Kasumi-1 (cell line): ENCODE measurements at places on chromosomes 1 and 21.
A peak's percentile ranks its signal among the peaks of the same experiment; 100 is the strongest.

DNA sequence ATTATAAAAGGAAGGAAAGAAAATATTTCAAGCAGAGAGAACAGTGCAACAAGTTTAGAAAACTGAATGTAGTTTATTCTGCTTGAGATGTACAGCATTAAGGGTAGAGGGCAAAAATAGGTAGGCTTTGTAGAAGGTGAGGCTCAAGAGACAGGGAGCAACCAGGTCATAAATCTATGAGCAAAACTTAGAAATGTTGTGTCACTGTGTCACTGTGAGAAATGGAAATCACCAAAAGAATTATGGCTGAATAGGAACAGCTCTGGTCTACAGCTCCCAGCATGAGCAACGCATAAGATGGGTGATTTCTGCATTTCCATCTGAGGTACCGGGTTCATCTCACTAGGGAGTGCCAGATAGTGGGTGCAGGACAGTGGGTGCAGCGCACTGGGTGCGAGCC is 53.6 kb downstream of the TNFSF4 start:
- no peak for DNase-seq

DNA sequence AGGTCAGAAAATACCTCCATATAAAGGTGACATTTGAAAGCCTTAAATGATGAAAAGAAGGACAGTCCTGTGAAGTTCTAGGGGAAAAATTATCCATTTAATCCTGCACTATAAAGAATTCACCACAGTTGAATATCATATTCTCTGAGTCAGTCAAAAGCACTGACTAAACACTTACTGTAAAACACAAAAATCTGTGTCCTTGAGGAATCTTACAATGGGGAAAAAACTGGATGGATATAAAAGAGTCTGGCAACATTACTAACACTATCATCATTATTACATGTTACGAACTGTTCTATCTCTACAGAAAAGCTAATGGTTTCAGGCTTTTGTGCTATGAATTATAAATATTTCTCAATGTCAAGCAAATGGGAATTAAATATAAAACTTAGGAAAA is 42.4 kb upstream of the HP1BP3 start:
- no peak for DNase-seq

- DNase-seq = peak; percentile 92
These were observed 22.4 kb downstream of the ARMH1 start for GRCh38 chr1:44696789-44697345.

- DNase-seq = peak; percentile 91
These were observed 10.9 kb downstream of the OLIG2 start for GRCh38 chr21:33036430-33037162.

GRCh38 chr1:69058454-69058853 is 509.3 kb upstream of the LRRC7 start:
- DNase-seq = no peak

- no peak for DNase-seq
These were observed 8.8 kb downstream of the MDM4 start for GRCh38 chr1:204524986-204525385.

DNA sequence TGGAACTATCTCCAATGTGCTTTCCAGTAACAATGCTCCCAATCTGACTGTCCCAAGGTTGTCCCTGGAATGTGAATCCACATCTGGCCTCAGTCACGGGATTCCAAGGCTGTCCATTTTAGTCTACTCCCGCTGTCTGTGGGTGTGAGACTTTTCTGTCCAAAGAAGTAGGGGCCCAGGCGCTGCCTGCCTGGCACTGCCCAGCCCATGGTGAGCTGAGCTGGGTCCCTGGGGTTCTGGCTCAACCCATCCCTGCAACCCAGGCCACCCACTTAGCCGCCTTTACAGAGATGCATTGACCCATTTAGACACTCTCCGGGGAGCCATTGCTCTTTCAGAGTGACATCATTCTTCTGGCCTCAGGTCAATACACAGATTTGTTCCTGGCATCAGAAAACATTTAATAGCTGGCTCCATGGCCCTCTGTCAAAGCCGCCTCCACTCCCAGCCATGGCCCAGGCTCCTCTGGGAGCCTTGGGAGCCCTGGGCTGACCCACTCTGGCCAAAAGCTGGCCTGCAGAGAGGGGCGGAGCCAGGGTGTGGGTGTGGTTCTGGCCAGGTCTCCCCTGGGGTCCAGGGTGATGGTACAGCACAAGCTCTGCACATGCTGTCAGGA is 47.2 kb upstream of the PAX7 start:
- no peak for DNase-seq

GRCh38 chr21:44718571-44718970 is 7.2 kb upstream of the TSPEAR start:
- no peak for DNase-seq

GRCh38 chr21:41701749-41702148 is 65.1 kb downstream of the RIPK4 start:
- no peak for DNase-seq

DNA sequence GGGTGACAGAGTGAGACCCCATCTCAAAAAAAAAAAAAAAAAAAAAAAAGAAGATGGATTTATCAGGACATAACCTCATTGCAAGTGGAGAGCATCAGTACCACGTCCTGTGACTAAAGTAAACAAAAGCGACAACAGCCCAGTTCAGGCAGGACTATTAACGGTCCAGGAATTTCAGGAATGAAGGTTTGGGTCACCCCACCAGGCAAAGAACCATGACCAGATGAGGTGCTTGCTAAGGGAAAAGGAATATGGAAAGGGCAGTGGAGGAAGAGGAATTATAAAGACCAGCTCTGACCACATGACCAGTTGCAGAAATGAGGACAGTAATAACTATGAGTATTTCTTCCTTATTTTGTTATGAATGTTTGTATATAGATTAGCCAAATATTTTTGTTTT is 35.4 kb upstream of the EIF4G3 start:
- no peak for DNase-seq

GRCh38 chr1:39151267-39151666 is 53.2 kb upstream of the MACF1 start:
- no peak for DNase-seq

GRCh38 chr1:116033322-116033721 is 57.0 kb downstream of the SLC22A15 start:
- DNase-seq = no peak

DNA sequence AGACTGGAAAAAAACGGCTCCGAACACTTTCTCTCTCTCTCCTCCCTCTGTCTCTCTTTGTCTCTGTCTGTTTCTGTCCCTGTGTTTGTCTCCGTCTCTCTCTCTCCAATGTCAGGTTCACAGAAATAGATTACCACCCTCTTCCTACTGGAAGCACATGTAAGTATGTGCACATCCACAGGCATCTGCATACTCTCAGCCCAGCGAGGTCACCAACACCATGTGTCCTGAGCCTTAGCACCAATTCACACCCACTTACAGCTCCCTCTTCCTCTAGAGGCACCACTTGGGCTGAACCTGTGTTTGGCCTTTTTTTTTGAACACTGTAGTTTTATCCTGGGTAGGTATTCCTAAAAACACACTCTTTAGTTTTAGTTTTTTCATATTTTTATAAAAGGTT is 130.5 kb downstream of the ETS2 start:
- no peak for DNase-seq

DNA sequence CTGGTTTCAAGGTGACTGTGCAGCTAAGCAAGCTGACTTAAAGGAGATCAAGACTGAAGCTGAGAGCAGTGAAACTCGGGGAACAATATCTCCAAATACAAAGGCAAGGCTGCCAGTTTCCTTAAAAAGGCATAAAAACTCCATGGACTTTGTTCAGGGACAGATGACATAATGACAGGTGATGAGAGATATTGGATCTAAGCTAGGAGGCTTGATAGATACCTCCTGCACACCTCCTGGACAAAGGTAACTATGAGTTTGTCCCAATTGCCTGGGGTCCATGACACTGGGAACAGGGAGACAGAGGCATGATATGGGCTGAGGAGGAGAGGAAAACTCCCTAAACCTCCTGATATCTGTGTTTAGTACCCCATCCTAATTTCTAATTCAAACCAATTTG is 55.2 kb downstream of the PRKAB2 start:
- DNase-seq = no peak

DNA sequence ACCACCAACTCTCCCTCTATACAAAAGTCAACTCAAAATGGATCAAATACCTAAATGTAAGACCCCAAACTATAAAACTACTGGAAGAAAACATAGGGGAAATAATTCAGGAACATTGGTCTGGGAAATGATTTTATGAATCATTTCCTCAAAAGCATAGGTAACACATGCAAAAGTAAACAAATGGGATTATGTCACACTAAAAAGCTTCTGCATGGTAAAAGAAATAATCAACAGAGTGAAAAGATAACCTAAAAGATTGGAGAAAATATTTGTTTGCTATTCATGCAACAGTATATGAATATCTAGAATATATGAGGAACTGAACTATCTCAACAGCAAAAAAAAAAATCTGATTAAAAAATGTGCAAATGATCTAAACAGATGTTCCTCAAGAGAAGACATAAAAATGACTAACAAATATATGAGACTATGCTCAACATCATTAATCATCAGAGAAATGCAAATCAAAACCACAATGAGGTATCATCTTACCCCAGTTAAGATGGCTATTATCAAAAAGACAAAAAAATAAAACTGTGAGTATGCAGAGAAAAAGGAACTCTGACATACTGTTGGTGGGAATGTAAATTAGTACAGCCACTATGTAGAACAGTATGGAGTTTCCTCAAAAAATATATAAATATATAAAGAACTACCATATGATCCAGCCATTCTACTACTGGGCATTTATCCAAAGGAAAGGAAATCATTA is 47.8 kb downstream of the VCAM1 start:
- DNase-seq = no peak

GRCh38 chr1:171252482-171252881 is 4.2 kb downstream of the FMO1 start:
- no peak for DNase-seq

DNA sequence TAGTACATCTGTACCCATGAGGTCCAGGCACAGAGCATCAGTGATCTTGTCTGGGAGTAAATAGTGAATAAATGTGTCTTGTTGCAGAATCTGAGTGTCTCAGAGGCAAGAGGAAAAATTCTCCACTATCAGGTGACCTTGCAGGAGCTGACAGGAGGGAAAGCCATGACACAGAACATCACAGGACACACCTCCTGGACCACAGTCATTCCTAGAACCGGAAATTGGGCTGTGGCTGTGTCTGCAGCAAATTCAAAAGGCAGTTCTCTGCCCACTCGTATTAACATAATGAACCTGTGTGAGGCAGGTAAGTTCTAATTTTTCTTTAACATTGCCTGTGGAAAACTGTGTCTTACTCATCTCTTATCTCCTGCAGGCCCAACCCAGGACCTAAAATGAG is 43.1 kb downstream of the IL12RB2 start:
- DNase-seq = no peak

DNA sequence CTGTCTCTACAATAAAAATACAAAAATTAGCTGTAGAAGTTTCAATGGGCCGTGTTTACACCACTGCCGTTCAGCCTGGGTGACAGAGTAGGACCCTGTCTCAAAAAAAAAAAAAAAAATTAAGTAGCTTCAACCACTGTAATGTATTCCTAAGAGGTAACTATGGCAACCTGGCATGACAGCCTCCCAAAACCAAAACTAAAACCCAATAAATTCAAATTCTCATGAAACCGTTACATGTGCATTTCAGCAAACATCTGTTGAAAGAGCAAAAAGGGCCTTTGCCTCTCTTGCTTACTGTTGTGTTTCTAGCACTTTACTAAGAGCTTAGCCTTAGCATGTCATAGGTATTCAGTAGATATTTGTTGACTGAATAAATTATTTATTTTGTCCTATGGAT is 33.5 kb downstream of the ODR4 start:
- no peak for DNase-seq

DNA sequence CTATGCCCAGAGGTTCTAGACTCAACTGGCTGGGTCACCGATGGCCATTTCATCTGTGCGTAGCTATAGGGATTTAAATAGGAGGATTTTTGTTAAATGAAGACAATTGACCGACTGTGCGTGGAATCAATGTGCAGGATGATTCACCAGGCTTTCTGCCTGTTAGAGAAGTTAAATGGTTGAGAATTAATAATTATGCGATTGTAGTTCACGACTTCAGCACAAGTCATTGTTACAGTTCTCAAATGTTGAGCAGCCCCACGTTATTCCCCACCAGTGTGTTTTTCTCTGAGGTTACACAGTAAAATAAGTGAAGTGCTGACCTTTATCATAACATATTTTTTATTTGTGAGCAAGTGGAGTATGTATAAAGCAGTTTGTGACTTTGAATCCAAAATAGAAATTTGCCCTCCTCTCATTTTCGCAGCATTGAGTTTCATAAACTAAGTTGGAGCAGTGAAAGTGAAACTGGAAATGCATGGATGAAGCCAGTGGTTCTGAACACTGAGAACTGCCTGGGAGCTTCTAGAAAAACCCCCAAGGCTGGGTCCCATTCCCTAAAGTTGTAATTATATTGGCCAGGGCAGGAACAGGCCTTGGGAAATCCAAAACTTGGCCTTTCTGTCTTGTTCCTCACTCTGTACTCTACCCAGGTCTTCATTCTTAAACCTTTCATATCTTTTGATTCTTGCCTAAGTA is 102.6 kb downstream of the GALNT2 start:
- no peak for DNase-seq

DNA sequence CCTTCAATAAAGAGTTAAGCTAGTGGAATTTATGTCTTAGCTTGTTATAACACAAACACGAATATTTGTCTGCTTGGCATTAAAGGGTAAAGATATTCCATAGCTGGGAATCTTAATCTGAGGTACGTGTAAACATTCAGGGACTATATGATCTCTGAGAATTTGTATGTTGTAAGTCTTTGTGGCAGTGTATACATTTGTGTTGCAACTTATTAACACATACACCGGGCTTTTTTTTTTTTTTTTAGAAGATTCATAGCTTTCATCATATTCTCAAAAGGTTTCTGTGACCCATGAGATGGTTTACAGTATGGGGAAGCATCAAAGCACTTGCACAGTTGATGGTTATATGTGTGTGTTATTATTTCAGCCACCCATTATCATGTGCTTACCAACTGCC is 3.0 kb downstream of the GGPS1 start:
- DNase-seq = no peak

GRCh38 chr1:65265651-65266351 is 43.5 kb upstream of the DNAJC6 start:
- DNase-seq = peak; percentile 36

DNA sequence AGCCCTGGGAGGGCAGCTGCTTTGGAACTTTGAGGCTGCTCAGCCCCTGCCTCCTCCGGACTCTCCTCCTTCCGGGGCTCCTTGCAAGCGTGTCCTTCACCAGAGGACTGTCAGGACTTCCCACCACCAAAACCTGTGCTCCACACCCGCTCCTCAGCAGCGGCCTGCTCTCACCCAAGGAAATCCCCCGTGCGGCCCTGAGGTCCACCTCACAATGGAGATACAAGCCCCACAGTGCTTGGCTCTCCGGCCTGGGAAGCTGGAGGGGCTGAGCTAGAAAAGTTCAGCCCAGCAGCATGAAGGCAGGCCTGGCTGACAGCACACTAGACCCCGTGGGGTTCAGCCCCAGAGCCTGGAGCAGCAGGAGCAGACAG is 33.6 kb downstream of the PGBD5 start:
- no peak for DNase-seq

DNA sequence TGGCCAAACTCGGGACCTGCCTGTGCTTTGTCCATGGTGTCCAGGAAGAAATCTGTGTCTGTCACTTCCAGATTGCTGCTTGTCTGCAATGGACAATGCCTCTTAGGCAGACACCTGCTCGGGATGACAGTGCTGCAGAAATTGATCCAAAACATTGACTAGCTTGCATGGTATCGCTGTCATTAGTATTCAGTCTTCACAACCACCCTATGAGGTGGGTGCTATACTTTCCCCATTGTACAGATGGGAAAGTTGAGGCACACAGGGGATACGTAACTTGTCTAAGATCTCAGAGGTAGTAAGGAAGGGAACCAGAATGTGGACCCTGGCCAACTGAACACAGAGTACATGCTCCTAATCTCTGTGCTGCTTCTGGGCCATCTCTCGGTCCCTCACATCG is 138.7 kb downstream of the DHRS3 start:
- DNase-seq = no peak
